CD4-positive, alpha-beta memory T cell (primary cell): ENCODE measurements at places on chromosomes 3 and 15. TPM values are rescaled to one million over a fixed set of nuclear protein-coding genes. Genes with fewer than 3 reads are reported as not detected.

DNA sequence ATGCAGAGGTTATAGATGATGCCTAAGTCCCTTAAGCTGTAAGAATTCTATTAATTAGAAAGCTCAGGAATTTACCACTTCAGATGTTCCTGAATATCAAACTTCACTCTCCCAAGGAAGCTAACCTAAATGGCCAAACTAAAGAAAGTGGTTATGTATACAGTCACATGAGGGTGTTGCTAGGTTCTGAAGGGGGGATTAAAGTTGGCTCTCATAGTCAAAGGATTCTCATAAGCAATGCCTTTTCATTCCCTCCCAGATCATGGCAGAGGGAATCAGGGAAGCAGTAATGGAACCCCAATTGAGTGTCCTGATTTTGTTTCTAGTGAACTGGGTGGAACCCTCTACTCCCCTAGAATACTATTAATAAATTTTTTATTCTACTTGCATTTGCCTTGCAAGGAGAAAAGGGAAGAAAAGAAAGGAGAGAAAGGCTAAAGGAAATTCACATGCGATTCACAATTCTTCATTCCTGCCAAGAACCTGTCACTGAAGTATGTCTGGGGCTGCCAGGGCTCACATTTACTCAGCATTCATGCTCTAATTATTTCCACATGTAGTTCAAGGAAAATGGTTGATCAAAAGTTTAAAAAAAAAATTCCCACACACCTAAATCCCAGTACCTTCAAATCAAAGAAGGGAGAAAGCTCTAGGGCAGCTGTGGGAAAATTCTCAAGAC lies 25.1 kb downstream of the FSTL1 start:
- no peak for DNase-seq

Gene C3orf22
- not detected for total RNA-seq

Gene FMN1
- 0.67 TPM for total RNA-seq

GRCh38 chr3:9208605-9209152 lies 40.8 kb downstream of the SRGAP3 start:
- DNase-seq: no peak

Gene C3orf49
- total RNA-seq: not detected

DNA sequence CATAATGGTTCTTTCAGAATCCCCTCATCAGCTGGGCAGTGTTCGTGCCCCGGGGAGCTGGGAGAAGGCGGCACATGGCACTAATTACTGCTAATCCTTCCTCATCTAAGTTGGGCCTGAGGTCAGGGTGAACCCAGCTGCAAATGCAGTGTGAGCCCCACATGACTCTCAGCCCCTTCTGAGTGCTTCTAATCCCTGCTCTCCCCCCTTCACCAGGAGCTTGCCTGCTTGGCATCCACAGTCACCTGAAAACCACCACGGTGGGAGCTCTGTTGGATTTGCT lies 455 bp upstream of the TRPM1 start:
- no peak for DNase-seq

DNA sequence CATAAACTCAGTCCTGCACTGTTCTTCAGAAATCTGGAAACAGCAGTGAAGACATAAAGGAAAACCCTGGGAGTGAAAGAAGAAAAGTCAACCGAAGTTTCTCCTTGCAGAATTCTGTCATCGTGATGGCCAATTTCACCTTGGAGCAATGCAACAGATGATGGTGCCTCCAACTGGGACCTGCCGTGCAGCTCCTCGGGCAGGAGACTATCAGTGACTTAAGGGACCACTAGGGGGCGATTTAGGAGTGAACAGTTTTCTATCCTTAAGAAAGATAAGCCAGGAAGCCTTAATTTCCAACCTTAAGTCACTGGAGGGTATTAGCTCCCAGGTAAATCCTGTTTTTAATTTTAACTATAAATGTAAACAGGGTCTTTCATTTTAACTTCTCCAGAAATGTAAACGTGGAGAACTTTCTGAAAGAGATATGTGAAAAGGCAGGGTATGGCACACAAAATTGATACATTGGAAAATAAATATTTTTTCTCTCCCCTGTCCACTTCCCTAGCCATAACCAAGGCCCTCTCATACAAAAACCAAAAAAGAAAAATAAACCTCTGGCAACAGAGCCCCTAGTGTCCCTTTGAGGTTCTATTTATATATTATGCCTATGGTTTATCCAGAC lies 116.3 kb downstream of the PDZRN3 start:
- no peak for DNase-seq

- DNase-seq: no peak
These were observed 40.8 kb downstream of the RARB start for GRCh38 chr3:25468866-25469319.

Gene PLSCR5
- not detected for total RNA-seq

Gene KLHL40
- not detected for total RNA-seq

DNA sequence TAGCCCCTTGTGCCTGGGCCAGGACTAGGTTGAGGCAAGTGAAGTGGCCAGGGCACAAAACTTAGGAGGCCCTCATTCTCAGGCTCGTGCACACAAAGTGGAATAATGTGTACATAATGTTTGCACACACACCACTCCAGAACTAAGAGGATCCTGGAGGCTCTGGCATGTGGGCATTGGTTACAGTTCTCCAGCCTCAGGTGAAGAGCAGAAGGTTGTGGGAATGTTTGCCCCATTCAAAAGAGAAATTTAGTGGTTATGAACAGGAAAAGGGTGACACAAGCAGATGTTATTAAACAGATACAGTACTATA lies 31.3 kb downstream of the ASB7 start:
- DNase-seq: no peak

DNA sequence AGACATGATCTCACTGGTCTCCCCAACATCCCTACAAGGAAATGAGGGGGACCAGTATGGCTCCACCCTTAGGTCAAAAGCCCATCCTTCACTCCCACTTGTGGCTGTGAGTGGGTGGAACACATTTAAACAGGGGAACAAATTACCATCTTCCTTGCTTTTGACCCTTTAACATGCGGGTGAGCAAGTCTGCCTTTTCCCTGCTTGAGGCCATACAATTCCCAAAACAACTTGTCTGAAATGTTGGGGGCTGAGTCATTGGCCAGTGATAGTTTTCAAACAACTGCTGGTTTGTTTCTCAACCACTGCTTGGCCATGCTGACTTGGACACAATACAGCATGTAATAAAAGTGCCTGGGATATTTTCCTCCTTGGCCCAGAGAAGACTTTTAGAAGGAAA lies 39.6 kb downstream of the COL8A1 start:
- DNase-seq: no peak

DNA sequence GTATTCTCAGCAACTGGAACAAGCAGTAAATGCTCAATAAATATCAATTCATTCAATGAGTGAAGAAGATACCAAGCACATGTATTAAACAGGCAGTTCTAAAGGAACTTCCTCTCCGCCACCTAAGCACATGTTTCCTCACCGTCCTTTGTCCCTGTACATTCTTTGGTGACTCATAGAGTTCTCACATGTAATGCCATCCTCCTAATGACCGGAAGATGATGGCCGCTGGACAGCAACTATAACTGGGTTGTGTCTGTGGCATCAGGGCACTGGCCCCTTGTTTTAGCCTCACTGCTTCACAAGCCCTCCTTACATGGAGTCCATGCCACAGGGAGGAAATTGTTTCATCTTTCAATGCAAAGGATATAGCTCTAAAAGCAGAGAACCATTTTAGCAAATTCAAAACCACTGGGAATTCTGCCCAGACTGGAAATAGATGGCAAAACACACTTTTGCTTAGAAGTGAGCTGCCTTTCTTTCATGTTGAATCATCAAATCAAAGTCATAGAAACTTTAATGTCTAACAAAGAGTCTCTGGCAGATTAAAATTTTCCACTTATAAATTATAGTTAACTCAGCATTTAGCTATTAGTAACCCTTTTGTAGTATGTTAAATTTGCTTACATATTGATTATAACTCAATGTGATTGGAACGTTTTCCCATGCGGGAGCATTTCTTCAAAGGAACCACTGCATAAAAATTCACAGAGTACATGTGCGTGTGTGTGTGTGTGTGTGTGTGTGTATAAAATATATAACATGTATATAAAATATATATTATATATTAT lies 74.1 kb downstream of the GAP43 start:
- no peak for DNase-seq

Gene GP9
- not detected for total RNA-seq

- no peak for DNase-seq
These were observed 38.7 kb upstream of the FAH start for GRCh38 chr15:80114114-80114513.

Gene TAGLN3
- total RNA-seq: not detected

DNA sequence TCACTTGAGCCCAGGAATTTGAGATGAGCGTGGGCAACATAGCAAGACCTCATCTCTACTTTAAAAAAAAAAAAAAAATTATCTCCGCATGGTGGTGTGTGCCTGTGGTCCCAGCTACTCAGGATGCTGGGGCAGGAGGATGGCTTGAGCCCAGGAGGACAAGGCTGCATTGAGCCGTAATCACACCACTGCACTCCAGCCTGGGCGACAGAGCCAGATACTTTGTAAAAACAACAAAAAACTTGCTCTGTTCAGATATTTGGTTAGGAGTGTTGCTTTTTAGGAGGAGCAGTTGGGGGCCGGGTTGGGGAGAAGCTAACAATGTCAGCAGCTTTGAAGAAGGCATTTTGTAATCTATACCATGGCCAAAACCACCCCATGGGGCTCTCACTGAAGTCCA lies 4.1 kb downstream of the GCNT3 start:
- no peak for DNase-seq

Gene TIGIT
- total RNA-seq: 36.6 TPM

GRCh38 chr15:55564347-55565145 lies 23.6 kb downstream of the PYGO1 start:
- DNase-seq: no peak

GRCh38 chr15:78243491-78243941 lies 9.2 kb upstream of the ACSBG1 start:
- DNase-seq: no peak

Gene REC114
- not detected for total RNA-seq

GRCh38 chr3:4729061-4729973 lies 236.2 kb downstream of the ITPR1 start:
- DNase-seq: no peak

- DNase-seq: no peak
These were observed 87.7 kb downstream of the KCNAB1 start for GRCh38 chr3:156207802-156208685.

- DNase-seq: no peak
These were observed 79.0 kb downstream of the RPLP1 start for GRCh38 chr15:69531665-69532027.

Gene LTF
- total RNA-seq: not detected
